Gastroesophageal sphincter (tissue), 4 donors: ENCODE measurements at places on chromosomes 16 and 17.

GRCh38 chr17:17900615-17901520 lies 64.1 kb upstream of the SREBF1 start:
- ATAC-seq = peak; percentile 96

DNA sequence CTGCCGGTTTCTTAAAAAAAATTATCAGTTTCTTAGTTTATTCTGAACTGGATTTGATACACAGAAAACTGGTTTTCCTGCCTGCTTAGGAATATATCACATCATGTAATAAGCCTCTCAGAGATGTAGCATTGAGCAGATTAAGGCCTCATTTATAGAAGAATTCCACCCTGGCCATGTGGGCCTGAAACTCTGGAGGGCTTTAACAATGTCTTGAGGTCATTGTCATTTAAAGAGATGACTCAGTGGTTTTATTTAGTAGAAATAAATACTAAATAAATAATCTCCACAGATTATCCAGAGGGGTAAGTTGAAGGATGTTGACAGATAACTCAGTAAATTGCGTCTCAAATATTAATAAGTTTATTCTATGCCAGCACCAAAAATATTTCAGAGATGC lies 56.9 kb downstream of the PRKCA start:
- no peak for ATAC-seq

- ATAC-seq = no peak
Measured at GRCh38 chr17:56203430-56203829, 50.2 kb downstream of the ANKFN1 start.

DNA sequence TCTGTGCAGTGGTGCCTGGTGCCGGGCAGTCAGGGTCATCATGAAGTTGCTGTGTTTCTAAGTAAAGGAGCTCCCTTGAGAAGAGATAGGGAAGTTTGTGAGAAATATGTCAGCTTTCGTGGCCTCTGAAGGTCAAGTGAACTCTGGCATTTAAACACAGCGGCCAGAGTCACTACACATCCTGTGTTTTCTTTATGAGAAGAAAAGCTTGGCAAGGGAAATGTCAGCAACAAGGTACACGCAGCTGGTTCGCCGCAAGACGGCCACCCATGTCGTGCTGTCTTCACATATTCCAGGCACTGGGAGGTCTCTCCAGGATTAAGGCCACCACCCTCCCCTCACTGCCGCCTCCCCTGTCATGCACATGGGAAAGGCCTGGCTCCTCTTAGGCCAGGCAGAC lies 33.2 kb upstream of the PEMT start:
- no peak for ATAC-seq

DNA sequence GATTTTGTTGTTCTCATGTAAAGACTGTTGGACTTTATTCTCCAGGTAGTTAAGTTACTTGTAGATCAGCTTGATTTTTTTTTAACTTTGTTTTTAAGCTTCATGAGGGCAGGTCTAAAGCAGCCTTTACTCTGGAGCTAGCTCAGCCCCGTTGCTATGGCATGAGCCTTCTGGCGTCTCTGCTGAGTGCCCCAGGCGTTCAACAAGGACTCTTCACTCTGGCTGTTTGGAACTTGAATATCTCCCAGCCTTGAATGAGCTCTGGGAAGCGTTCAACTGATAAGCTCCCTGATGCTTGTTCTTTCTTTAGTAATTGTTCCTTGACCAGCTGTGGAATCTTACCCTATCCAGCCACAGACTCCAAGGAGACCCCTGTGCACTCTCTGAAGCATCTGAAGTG lies 82.3 kb downstream of the GNAO1 start:
- no peak for ATAC-seq

- ATAC-seq = no peak
Measured at GRCh38 chr16:81703177-81704155, 75.6 kb upstream of the PLCG2 start.

DNA sequence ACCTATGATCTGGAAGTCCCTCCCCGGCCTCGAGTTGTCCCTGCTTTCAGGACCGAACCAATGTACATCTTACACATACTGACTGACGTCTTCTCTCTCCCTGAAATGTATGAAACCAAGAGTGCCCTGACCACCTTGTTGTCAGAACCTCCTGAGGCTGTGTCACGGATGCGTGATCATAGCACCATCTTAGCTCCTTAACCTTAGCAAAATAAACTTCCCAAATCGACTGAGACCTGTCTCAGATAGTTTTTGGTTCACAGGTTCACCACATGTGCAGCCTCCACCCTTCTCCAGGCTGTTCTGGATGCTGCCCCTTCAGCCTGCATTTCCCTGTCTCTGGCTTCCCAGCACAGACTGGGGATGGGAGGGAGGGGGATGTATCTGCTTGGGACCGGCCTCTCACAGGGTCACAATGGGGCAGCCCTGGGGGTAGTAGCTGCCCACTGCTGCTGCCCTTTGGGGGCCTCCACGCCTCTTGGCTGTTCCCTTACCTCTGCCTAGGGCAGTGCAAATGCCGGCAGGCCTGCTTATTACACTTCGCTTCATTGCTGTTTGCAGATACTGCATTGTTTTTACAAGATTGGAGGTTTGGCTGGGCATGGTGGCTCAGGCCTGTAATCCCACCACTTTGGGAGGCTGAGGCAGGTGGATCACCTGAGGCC lies 69.8 kb downstream of the NT5M start:
- no peak for ATAC-seq

DNA sequence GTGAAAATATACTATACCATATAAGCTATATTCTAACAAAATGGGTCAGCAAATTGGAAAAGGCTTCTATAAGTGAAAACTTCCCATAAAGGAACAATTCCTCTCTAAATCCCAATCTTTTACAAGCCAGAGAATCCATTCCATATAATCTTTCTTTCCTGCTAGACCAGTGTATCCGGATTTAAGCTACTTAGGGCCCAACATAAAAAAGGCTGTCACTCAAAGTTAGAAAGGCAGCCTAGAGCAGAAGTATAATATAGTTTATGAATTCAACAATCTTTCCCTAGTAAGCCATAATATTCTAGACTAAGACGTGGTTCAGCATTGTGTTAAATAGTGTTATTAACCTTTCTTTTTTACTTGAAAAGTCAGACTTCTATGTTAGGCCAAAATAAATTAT lies 93.0 kb downstream of the SKAP1 start:
- no peak for ATAC-seq

DNA sequence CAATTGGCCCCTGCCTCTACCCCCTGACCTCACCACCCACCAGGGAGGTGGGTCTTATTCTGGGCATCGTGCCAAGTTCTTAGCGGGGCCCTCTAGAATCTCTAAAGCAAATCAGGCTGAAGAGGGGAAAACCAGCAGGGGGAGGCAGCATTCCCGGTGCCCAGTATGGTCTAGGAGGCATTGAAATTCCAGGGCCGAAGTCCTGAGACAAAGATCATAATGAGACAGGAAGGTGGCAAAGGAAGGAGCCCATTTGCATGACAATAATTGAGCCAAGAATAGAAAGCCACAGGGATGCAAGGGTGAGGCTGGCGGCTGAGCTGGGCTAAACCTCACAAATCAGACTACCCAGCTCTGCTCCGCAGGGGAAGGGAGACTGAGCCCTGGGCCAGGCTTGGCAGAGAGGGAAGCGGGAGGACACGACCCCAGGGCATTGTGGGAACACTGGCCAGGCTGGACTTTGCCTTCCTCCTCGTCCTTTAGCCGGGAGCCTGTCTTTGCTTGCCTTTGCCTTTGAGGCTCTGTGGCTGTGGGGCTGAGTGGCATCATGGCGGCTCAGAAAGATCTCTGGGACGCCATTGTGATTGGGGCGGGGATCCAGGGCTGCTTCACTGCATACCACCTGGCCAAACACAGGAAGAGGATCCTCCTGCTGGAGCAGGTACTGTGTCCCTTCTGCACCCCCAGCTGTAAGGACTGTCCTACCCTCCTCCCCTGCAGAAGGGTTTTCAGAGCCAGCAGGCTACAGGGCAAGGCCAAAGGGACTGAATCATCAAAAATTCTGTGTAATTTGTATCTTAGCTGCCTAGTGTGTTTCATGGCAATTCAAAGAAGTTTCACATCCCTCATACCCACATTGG lies at the start of gene PIPOX:
TSS of gene PIPOX (plus strand) at position 463 of the 860 bp plus-strand sequence. CDS start at position 548, 85 bp downstream.
- ATAC-seq = peak; percentile 25

GRCh38 chr16:11258553-11259492 lies 2.8 kb upstream of the SOCS1 start:
- no peak for ATAC-seq

GRCh38 chr17:56739776-56740175 lies 93.9 kb downstream of the C17orf67 start:
- no peak for ATAC-seq

DNA sequence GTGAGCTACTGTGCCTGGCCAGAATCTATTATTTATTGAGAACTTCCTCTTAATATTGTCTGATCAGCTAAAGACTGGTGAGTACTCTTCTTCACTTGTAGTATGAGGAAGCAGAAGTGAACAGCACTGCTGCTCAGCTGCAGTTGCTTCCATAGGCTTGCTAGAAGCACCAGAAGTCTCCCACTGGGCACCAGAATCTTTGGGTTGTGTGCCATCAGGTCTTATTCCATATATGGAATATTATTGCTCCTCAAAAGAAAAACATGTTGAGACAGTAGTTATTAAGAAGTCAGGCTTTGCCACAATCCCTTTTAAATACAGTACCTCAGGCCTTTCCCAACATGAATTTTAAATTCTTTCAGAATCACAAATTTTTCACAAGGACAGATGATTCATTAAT lies 17.2 kb downstream of the SNTB2 start:
- no peak for ATAC-seq

GRCh38 chr17:43840814-43841213 lies 6.2 kb upstream of the CD300LG start:
- no peak for ATAC-seq

- no peak for ATAC-seq
Measured at GRCh38 chr16:27369806-27370205, 32.2 kb upstream of the IL21R start.

DNA sequence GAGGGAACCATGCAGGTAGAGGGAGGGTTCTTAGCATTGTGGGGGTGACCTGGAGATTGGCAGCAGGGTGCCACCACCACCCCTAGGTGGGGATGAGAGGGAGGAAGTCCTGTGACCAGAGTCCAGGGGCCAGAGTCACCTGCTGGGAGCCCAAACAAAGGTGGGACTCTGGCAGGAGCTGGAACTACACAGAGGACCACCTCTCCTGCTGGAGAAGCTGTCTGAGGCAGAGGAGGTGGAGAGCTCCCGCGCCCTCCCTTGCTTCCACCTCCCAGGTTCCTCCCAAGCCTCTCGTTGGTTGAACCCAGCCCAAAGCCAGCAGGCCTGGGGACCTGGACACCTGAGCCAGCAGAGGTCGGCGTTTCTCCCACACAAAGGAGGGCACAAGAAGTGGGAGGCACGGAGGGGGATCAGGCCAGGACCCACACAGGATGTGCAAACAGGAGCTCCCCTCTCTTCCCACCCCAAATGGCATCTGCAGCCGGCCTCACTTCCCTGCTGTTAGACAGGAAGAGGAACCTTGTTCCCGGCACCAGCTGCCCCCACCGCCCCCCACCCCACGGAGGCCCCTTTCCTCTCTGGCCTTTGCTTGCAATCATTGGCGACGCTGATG lies 154.6 kb downstream of the SEC14L1 start:
- ATAC-seq = no peak

GRCh38 chr17:15278380-15278779 lies 13.3 kb upstream of the PMP22 start:
- no peak for ATAC-seq

DNA sequence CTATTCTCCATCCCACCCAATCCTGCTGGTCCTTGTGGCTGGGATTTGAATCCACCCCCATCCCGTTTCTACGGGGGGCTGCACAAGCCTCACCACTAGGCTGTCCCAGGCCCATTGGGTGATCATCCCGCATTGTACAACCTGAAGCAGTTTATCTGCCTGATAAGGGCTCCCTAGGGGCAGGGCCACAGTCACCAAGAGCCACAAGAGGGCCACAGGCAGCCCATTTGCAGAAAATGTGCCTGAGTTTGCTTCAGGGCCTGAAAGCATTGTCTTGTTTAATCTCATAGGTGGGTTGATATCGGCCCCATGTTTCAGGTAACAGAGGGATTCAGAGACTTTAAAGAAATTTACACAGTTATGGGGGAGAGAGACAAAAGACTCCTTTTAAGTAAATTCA lies 245.0 kb downstream of the CPPED1 start:
- no peak for ATAC-seq

GRCh38 chr17:56359518-56359917 lies 206.2 kb downstream of the ANKFN1 start:
- no peak for ATAC-seq
